ENCODE measurements at places on chromosomes 13 and 19.

GRCh38 chr13:32334671-32335070 lies 19.4 kb downstream of the BRCA2 start:
- DNase-seq = no peak

GRCh38 chr19:3710265-3710812 lies 2.2 kb downstream of the TJP3 start:
- no peak for DNase-seq

GRCh38 chr13:29454931-29455481 lies 140.5 kb downstream of the SLC7A1 start:
- no peak for DNase-seq

GRCh38 chr13:113620036-113620796 lies 35.7 kb downstream of the TFDP1 start:
- no peak for DNase-seq

DNA sequence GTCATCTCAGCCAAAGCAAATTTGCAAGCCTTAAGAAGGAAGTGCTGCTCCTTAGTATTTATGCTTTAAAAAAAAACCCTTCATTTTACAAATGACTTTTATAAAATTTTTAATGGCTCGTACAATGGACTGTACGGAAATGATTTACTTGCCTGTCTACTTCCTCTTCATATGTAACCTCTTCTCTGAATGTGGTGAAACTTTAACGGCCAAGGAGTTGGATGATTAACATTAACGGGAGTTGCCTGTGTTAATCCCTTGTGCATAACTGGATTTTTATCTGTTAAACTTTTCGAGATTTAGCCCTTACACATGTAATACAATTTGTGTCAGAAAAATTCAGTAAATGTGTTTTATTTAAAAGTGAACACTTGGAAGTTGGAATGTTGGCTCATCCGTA lies 429.4 kb downstream of the TBC1D4 start:
- peak; percentile 76 for DNase-seq

- DNase-seq = no peak
Observed at GRCh38 chr13:50679321-50679720, 164.2 kb downstream of the DLEU7 start.

GRCh38 chr13:111286749-111287148 lies 33.7 kb upstream of the TEX29 start:
- no peak for DNase-seq

- DNase-seq = no peak
Observed at GRCh38 chr19:41871573-41872383, 5.3 kb upstream of the CD79A start.

GRCh38 chr19:7393459-7393858 lies 44.7 kb downstream of the ARHGEF18 start:
- DNase-seq = no peak

DNA sequence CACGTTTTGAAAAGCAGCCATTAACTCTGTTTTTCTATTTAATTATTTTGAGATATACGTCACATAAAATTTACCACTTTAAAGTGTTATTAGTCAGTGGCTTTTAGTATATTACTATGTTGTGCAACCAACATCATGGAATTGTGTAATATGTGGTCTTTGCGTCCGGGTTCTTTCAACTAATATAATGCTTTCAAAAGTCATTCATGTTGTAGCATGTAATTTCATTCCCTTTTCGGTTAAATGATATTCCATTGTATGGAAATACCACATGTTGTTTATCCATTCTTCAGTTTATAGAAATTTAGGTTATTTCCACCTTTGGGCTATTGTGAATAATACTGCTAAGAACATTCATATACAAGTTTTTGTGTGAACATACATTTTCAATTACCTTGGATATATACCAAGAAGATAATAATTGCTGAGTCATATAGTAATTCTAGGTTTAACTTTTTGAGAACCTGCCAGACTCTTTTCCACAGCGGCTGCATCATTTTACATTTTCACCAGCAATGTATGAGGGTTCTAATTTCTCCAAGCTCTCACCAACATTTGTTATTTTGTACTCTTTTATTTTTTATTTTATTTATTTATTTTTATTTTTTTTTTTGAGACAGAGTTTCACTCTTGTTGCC lies 28.1 kb upstream of the CLDN10 start:
- DNase-seq = no peak

DNA sequence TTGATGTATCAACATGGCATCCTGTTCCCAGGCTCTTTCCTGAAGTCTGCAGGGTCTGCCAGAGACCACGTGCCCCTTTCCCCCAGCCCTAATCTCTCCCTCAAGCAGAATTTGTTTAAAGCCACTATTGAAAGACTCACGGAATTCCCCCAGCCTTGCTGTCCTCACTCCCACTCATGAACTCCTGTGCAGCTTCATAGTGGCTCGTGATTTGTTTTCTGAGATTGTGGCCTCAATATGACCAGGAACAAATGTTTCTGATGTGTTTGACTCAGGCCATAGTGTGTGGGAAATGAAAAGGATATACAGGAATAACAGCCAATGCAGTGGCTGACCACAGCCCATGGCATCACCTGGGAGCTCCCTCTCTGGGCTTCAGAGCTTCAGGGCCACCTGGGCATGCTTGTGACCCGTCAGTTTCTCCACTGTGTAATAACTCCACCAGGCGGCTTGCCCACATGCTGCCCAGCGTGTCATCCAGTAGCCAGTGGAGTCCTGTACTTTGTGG lies 8.1 kb upstream of the SERPINE3 start:
- no peak for DNase-seq

DNA sequence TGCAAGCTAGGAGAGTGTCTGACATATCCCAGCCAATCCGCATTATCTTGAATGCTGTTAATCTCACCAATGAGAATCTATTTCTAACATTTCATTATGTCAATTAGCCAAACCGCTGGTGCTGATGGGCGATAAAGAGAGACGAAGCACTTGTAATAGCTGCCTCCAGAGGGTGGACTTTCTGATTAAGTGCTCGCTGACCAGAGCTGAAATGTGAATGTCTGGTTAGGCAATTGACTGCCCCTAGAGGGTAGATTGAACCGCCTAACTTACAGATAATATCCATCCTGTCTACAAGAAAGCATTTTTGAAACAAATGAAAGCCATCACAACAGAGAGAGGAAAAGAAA lies 552 bp upstream of the GRWD1 start:
- DNase-seq = peak; percentile 93

GRCh38 chr13:99827011-99827772 lies 144.4 kb downstream of the ZIC5 start:
- no peak for DNase-seq

- no peak for DNase-seq
Observed at GRCh38 chr13:74056801-74057542, 77.2 kb downstream of the KLF12 start.

Data from kidney glomerular epithelial cell (primary cell).